ENCODE measurements at places on chromosomes 3 and 15. TPM values are rescaled to one million over a fixed set of nuclear protein-coding genes. Genes with fewer than 3 reads are reported as not detected.

Gene FBXO40
- total RNA-seq = 0.05 TPM

GRCh38 chr3:140922634-140923033, 19.0 kb upstream of the SLC25A36 start:
- DNase-seq = no peak

DNA sequence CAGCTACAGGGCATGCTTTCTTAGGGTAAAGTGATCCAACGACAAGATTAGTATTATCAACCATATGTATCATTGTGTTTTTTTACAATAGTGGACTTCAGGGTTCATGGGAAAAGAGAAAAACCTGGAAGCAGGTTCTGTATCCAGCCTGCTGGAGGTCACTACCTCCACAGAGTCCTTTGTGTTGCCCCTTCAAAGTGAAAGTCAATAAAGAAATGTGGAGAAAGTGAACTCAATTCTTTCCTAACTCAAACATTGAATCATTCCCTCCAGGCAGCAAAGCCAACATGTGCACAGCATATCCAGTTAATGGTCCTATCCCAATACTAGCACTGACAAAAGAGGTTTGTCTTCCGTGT, 45.4 kb downstream of the FGF7 start:
- DNase-seq = peak; percentile 5

GRCh38 chr3:192482391-192482790, 244.9 kb downstream of the FGF12 start:
- DNase-seq = no peak

Gene RBP2
- not detected for total RNA-seq

Gene LINGO1
- total RNA-seq = 0.10 TPM

- DNase-seq = no peak
Measured at GRCh38 chr3:4030624-4031023, 231.4 kb downstream of the LRRN1 start.

DNA sequence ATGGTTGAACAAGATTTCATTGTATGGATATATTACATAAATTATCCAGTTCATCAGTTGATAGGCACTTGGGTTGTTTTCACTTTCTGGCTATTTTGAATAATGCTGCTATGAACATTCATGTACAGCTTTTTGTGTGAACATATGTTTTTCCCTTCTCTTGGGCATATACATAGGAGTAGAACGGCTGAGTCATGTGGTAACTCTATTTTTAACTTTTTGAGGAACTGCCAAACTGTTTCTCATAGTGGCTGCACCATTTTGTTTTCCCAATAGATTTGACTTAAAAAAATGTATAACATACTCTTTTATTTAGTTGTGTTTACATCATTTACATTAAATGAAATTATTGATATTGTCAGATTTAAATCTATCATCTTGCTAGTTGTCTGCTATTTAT, 28.8 kb upstream of the RFX7 start:
- DNase-seq = no peak

DNA sequence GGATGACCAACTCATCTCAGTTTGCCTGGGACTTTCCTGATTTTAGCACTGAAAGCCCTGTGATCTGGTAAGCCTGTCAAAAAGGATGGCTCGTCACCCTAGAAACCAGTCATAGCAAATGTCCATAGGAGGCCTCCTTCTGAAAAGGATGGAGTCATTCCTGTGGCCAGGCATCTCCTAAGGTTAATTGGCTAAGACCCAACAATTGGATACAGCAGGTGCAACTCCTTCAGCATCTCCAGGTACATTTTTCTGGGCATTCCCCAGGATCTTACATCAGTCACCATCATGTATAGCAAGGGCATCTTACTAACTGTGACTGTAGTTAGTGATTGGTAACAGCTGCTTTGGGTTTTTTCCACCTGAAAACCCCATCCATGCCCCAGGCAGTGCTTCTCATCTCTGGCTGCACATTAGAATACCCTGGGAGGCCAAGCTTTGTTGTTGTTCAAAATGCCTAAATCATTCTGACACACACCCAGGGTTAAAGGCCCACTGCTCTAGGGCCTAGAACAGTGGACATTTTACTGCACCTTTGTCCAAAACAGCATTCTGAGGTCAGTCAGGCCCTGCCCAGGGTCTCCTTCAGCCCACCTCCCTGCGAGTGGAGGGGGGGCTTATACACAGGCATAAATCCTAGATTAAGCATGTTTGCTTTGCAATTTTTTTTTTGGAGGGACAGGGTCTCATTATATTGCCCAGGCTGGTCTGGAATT, 28.3 kb upstream of the GALNT15 start:
- no peak for DNase-seq

Gene CHL1
- total RNA-seq = not detected

DNA sequence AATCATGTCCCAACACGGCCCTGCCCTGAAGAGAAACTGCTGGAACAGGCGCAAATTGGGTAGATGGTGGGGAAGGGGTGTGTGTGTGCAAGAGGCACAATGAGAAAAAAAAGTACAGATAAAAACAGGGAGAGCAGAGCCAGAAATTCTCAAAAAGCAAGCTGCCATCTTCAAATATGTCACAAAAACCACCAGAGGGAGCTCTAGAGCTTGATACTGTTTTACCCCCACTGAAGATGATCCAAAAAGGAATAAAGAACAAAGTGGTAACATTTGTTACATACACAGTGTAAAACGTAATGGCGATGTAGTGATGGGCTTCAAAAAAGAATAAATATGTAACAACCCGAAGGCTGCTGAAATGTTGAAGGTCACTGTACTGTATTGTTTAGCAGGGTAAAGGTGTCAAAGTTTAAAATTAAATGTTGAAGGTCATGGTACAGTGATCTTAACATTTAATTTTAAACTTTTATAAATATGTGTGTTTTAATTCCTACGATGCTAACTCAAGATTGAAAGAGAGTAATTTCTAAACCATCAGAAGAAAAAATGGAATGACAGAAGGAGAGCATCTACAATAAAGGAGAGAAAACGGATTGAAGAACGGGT, 6.0 kb downstream of the SNRPA1 start:
- DNase-seq = peak; percentile 32

GRCh38 chr3:39208463-39209055, 16.2 kb upstream of the XIRP1 start:
- peak; percentile 46 for DNase-seq

GRCh38 chr3:139937674-139938279, 2.8 kb downstream of the CLSTN2 start:
- peak; percentile 43 for DNase-seq

Gene ARL13B
- 10.0 TPM for total RNA-seq

DNA sequence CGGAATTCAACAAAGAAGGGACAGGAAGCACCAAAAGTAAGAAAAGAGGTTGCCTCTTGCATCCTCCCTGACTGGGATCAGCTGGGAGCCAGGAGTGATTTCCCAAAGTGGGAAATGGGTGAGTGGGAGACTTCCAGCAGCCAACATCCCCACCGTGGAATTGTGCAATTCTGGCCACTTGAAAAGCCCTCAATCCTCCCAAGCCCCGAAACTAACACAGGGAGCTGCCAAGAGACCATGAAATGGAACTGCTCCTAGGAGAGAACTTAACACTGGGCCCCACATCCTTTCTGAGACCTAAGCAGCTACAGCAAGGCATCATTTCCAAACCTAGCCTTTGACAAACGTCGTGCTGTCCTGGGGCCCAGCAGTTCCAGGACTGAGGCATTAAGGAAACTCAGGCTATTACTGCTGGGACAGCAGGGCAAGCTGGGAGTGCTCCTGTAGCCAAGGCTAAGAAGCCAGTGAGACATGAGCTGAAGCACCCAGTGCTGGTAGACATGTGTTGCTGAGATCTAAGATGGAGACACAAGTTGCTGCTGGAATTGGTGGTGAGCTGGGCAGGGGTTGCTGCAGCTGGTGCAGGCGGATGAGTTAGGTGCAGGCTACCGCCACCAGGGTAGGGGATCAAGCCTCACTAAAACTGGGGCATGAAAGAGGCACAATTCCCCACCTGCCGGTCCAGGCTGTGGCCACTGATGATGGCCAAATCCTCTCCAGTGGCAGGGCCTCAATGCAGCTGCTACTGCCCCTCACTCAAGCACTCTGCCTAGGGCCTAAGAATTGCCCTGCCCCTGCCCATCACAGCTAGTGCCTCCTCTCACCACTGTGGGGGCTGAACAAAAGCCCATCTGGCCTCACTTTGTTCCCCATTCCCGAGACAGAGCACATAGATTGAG, 43.9 kb downstream of the ALDH1A2 start:
- no peak for DNase-seq

GRCh38 chr3:23931597-23931996, 13.5 kb upstream of the NR1D2 start:
- no peak for DNase-seq

Gene NR2E3
- total RNA-seq = not detected

- DNase-seq = peak; percentile 13
Measured at GRCh38 chr3:22606938-22607337, 596.2 kb upstream of the UBE2E2 start.

DNA sequence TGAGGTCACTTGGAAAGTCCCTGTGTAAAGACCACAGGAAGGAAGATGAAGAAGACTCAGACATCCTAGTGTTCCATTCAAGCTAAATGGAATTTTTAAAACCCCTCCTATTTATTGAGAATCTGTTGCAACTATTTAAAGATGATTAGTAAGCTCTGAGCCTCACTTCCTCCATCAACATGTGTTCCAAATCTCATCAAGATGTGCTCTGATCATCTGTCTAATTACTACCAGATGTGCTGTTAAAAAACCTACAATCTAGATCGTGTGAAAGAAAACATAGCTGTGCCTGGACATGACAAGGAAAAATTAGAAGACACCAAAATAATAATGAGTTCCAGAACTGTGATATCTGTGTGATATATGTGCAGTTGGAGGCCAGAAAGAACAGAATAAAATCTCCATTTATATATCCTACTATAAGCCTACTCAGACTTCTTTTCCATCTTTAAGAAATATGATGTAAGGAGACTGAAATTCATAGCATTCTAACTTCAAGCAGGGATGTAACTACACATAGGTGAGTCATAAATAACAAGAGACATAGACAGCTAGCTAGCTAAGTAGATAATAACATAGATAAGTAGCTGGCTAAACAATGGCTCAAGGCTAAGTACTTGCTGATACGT, 7.8 kb downstream of the XPC start:
- DNase-seq = no peak

Gene RTP3
- total RNA-seq = not detected

- no peak for DNase-seq
Measured at GRCh38 chr15:51137024-51137423, 42.3 kb upstream of the TNFAIP8L3 start.

Gene CSTA
- total RNA-seq = 1.7 TPM

- no peak for DNase-seq
Measured at GRCh38 chr3:19960696-19961095, 13.8 kb downstream of the RAB5A start.

GRCh38 chr3:130341388-130341787, 4.1 kb upstream of the COL6A5 start:
- DNase-seq = peak; percentile 58

Gene RARB
- total RNA-seq = 0.40 TPM

- DNase-seq = no peak
Measured at GRCh38 chr3:164673738-164674137, 404.6 kb downstream of the SI start.

Gene PTX3
- 56.4 TPM for total RNA-seq

GRCh38 chr3:146827836-146828235, 222.7 kb upstream of the PLSCR5 start:
- DNase-seq = no peak

Gene RARRES1
- not detected for total RNA-seq

DNA sequence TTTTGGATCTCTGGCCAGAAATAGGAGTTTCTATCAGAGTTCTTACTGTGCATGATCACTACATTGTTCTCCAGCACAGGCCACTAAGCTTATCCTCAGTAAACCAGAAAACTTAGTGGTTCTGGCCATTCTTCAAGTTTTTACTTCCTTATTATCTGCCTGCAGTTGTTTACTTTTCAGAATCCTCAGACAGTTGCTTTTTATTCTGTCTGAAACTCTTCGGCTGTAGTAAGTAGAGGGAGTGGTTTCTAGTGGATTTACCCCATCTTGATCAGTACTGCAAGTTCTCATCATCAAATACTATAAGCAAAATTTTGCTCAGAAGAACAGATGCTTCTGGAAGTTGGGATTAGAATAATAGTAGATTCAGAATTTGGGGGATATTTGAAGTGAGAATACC, 193.0 kb upstream of the RARB start:
- no peak for DNase-seq

Gene CAMK2N2
- total RNA-seq = 10.5 TPM

GRCh38 chr15:51884517-51885236, 55.2 kb downstream of the TMOD3 start:
- peak; percentile 8 for DNase-seq

Gene FGF7
- total RNA-seq = 0.02 TPM

- DNase-seq = no peak
Measured at GRCh38 chr15:81301385-81301784, 22.6 kb downstream of the STARD5 start.

DNA sequence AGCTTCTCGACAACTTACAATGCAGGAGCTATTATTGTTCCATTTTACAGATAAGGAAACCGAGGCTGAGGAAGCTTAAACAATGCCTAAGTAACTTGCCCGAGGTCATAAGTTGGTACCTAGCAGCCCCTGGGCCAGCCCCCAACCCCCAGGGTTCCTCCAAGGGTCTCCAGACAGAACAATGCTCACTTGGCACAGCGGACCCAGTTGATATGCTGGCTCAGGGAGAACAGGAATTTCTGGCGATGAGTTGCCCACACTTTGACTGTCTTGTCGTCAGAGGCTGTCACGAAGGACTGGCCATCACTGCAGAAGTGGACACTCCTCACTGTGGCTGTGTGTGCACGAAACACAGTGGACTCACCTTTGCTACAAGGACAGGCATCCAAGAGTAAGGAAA, 5.2 kb downstream of the POC1A start:
- no peak for DNase-seq

DNA sequence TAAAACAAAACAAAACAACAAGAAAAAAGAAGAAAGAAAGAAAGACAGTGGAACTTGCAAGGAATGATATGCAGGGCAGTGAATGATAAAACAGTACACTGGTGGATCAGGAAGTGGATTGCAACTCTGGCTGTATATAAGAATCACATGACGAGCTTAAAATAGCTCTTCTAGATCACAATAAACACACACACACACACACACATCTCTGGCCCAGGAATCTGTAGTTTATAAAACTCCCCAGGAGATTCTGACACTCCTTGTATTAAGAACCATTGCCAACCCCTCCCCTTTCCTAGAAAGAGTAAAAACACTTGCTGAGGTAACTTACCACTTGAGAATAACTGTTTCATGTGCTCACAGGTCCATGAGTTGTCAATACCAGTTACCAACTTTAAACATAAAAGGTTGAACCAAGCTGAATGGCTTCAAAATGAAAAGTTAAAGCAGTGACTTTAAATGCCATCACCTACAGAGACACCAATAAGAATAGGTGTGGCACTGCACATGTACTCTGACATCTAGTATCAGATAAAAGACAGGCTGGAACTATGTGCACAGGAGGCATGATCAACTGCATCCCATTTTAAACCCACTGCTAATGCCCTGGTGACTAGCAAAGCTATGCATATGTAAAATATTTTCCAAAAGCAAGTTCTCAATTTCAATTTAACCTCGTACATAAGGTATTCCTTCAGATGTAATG, 3.9 kb downstream of the CPOX start:
- DNase-seq = no peak
